ENCODE measurements at places on chromosomes 16 and 17.

DNA sequence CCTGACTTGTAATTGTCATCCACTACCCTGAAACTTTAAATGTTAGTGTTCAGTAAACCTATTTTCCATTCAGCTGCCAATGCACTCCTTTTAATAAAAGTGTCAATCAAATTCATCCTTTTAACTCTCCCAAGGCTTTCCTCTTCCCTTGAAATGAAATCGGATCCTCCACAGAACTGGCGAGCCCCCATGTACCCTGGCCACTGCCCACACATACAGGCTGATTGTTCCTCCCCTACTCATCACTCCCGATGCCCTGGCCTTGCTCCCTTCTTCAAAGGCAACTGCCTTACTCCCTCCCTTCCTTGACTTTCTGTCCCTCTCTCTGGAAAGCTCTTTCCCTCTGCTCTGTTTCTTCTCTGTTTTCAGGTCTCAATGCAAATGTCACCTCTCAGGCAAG lies 7.6 kb downstream of the KRT33A start:
- no peak for DNase-seq

GRCh38 chr16:81514041-81514559 lies 69.5 kb downstream of the CMIP start:
- no peak for DNase-seq

GRCh38 chr17:49035470-49036269 lies 38.5 kb downstream of the IGF2BP1 start:
- DNase-seq: peak; percentile 22

DNA sequence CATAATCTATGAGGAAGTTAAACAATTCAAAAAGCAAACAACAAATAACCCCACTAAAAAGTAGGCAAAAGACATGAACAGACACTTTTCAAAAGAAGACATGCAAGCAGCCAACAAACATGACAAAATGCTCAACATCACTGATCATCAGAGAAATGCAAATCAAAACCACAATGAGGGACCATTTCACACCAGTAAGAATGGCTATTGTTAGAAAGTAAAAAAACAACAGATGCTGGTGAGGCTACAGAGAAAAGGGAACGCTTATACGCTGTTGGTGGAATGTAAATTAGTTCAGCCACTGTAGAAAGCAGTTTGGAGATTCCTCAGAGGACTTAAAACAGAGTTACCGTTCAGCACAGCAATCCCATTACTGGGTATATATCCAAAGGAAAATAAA lies 24.4 kb downstream of the TNFRSF13B start:
- no peak for DNase-seq

DNA sequence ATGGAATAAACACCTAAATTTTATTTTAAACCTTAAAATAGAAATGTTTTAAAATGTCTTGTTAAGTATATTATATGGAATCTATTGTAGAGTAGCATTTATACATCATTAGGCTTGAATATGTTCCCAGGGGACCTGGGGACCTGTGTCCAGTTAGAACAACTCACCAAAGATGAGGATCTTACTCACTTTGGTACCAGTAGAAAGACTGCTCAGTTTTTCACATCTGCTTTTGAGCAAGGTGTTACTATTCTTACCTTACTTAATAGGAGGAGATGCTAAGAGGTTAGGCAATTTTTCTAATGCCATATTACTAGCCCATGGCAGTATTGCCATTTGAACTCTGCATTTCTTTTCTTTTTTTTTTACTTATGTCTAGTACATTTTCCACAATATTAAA lies 14.7 kb downstream of the STXBP4 start:
- DNase-seq: no peak

DNA sequence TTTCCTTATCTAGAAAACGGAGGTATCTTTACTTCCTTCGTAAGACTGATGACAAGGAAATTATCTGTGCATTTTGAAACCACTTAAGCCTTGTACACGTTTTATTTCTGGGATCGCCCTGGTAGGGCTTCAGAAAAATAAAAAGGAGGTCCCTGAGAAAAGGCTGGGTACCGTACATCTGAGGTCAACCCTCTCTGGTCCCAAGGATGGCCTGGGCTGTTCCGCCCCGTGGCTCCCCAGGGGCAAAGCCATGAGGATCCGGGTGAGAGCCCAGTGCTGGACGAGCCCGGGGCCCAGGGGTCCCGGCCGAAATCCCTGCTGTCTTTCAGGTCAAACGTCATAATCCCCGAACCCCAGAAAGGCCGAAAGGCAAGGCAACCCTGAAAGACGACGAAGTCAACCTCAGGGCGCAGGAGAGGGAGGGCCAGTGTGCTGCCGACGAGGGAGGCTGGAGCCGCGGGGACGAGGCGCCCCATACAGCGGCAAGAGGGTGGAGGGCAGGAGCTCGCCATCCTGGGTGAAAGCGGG lies 656 bp upstream of the FUS start:
- no peak for DNase-seq

- DNase-seq: no peak
Measured at GRCh38 chr17:58352596-58353388, 791 bp upstream of the SUPT4H1 start.

DNA sequence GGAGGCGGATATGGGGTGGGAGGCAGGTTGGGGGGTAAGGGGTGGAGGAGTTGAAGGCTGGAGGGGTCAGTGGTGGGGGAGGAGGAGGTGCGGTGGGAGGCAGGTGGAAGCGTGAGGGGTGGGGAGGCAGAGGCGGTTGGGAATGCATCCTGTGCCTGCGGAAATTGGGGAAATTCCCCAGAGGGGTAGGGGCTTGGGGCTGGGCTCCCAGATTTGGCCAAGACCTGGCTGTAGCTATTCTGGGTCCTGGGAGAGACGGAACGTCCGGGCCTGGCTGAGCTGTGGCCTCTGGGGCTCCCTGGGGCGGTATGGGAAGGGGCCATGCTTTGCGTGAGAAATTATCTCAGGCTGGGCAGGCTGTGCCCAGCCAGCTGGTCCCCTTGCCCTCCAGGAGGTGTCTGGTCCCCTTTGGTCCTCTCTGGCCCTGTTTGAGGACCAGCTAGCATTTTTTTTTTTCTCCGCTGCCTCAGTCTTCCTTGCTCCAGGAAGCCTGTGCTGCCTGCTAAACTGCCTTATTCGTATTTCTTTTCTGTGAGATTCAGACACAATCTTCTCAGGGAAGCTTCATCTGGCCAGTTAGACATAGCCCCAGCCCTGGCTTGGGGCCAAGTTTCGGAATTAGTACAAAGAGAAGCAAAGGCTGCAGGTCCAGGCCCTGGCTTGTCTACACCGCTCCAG lies 7.3 kb upstream of the TRPV2 start:
- peak; percentile 73 for DNase-seq

GRCh38 chr16:11621920-11622651 lies 35.4 kb upstream of the LITAF start:
- peak; percentile 38 for DNase-seq

GRCh38 chr17:66819466-66819865 lies 15.5 kb upstream of the CACNG5 start:
- no peak for DNase-seq

DNA sequence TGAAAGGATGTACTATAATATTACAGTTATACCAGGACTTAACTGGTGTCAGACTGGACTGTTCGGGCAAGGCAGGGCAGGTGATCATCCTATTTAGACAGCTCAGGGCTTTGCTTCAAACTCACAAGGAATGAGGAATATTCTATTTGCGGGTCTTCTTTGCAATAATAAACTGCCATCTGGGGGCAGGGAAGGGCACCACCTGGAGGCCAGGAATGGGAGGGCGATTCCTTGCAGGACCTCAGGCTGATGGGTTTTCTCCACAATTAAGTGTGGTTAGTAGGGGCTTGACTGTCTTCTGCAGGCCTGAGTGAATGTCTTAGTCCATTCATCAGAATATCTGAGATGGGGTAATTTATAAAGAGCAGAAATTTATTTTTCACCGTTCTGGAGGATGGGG lies 424.1 kb downstream of the CA10 start:
- DNase-seq: no peak

DNA sequence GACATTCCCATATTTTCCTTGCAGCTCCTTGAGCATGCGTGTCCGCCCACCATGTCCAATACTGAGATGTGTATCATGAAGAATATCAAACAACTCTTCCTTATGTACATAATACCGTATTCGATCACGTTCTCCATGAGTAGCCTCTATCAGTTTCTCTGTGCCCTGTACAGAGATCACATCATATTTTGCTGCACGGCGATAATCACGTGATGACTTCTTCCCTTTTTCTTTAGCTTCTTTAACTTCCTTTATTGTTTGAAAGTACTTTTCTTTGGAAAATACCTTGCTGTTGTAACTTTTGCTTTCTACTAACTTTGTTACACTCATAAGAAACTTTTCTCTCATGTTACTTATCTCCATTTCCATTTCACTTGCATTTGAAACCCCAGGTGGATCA lies 6.6 kb downstream of the KRABD2 start:
- no peak for DNase-seq

Data from NCI-H524 (cell line).